ENCODE measurements at places on chromosomes 4 and X.
A peak's percentile ranks its signal among the peaks of the same experiment; 100 is the strongest.

- no peak for DNase-seq
These were observed 511.5 kb downstream of the GLUD2 start for GRCh38 chrX:121558886-121559285.

DNA sequence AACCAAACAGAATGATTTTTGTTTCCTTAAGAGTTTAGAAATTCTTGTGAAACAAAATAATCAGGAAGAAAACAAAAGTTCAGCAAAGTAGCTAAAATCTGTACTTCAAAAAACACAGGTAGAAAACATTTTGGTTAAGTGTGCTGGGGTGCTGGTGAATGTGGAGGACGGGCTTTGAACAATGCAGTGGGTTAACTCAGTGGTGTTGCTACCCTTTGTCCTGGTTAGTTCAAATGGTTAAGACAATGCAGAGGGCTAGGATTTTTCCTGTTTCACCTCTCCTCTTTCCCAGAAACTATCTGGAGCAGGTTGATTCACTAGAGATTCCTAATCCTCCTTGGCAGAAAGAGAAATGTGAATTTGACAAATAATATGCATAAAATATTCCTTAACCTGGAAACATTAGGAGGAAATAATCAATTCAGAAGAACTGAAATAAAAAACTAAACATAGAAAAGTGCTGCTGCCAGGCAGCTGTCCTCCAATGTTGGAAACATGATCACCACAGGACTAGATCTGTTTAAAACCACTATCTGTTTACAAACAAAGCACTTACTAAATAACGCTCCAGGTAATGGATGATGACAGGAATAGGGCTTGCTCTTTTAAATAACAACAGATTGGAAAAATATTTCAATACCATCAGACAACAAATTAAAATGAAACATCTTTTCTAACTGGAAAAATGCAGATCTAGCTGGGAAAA, 148.9 kb downstream of the MAML3 start:
- no peak for DNase-seq

GRCh38 chr4:139509727-139510410, 46.1 kb downstream of the SETD7 start:
- no peak for DNase-seq

- DNase-seq = peak; percentile 60
These were observed 185.6 kb downstream of the RAP1GDS1 start for GRCh38 chr4:98446499-98447375.

DNA sequence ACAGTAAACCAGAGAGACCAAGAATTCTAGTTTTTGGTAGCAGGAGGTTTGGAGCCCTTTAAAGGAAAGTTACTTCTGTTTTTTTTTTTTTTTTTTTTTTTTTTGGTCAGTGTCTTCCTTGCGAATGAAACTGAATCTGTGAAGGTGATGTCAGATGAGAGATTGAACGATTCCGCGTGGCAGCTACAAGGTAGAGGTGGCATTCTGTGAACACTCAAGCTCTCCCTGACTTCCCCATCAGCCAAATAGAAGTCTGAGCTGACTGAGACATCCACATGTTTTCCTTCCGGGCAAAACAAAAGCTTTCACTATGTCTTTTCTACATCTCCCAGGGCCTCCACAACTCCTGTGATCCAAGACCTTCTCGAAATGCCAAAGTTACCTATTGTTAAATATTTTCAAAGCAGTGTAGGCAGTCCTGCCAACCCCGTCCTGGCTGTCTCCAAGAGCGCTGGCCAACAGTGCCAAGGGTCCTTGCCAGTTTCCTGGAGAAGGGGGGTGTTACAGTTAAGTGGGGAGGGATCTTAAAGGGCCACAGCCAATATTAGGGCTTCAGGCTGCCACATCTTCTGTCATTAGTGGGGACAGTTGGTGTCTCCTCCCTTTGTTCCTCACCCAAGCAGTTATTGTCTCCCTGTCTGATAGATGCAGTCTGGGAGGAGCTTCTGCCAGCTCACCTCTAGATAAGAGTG, 102.9 kb upstream of the SLC34A2 start:
- DNase-seq = no peak

GRCh38 chr4:72546456-72546855, 22.6 kb downstream of the ADAMTS3 start:
- no peak for DNase-seq

- no peak for DNase-seq
These were observed 5.7 kb upstream of the SLC25A4 start for GRCh38 chr4:185137233-185137925.

DNA sequence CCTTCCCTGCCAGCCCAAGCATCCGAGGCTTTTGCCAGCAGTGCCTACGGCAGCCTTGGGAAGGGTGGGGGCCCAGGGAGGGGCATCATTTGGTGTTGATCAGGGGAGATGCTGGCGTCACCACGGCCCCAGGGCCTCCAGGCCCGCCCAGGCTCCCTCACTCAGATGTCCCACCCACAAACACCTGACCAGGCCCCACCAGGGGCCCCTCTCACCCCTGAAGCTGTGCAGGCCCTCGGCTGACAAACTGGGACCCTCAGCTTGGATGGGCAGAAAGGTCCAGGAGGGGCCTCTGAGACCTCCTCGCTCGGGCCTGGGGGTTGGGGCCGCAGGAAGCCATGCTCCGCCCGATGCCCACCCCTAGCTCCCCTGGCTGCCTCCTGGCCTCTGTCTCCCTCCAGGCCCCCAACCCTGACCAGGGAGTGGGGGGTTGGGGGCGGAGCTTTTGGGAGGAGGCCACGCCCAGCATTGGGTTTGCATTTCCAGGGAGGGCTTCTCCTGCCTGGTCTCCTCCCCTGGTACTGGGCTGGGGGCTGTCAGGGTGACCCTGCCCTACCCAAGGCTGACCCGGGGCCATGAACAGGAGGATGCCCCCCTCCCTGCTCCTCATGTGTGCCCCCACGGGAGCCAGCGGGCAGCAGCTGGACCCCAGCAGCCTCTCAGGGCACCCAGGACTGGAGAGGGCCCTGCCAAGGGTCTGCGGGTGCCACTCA, 33.4 kb upstream of the SPON2 start:
- peak; percentile 17 for DNase-seq

GRCh38 chr4:16785793-16786527, 112.5 kb downstream of the LDB2 start:
- no peak for DNase-seq

DNA sequence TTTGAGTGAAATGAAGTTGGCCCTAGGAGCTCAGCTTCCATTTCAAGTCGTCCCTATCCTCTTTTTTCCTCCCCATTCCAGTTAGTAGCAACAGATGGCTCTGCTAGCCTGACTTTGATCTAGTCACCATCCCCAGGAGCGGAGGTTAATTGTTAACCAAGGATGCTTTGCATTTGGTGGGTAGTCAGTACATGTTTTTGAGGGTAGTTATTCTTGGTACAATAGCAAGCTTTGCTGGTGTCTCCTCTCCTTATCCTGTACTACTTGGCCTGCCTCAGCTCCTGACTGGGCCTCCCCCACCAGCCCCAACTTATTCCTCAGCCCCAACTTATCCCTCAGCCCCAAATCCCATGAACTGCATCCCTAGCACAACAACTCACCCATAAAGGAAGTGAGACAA, 14.8 kb upstream of the RTL5 start:
- no peak for DNase-seq

DNA sequence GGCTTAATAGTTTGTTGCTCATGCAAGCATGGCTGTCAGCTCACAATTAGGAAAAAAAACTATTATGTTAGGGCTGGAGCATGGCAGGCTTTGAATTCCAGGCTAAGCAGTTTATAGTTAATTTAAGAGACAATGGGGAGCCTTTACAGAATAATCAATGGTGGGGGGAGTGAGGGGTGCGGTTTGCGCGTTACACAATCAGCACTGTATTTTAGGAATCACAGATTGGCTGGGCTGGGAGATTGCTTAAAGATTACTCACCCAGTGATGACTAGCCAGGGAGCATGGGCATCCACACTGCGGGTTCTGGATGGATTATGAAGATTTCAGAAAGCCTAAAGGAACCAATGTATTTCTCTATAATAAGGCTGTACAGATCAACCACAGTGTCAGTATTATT, 186.6 kb downstream of the SOX3 start:
- DNase-seq = no peak

DNA sequence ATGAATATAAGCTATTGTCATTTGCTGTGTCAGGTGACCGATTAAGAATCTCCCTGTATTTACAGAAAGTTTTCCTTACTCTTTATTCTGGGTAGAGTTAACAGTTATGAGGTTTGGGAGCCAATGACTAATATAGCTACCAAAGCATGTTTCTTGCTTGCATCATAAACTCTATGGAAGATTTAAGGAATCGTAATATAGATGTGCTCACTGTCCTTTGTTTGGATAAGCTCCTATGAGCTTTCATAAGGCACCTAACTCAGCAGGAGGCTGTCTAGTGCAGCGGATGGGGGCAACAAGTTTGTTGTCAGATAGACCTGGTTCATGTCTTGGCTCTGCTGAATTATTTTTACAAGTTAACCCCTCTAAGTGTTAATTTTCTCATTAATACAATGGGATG, 75.0 kb upstream of the PAQR3 start:
- no peak for DNase-seq

DNA sequence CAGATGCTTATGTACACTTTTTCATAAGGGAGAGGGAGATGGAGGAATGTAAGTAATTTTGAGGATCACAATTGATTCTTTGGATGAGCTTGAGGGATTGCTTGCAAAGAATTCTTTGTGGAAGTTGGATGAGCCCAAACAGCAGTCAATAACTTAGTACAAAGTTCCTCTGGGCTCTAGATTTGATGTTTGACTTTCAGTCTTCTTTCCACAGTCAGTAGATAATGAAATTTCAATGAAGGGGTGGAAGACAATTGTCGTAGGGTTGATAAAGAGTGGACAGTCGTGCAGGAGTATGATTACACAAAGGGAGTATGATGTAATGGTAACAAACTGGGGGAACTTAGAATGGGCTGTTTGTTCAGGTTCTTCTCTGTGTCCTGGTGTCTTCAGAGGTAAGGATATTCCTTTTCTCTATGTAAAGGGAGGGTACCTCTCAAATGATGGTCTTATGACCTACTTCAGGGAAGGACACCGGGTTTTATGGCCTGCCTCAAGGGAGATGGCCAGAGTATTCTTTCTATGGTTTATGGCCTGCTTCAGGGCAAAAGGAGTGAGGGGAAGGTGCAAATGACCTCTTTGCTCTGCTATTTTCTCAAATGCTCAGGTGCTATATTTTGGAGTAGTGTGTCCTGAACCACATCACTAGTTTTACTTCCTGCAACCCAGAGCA, 1.7 kb upstream of the ABRAXAS1 start:
- DNase-seq = no peak

DNA sequence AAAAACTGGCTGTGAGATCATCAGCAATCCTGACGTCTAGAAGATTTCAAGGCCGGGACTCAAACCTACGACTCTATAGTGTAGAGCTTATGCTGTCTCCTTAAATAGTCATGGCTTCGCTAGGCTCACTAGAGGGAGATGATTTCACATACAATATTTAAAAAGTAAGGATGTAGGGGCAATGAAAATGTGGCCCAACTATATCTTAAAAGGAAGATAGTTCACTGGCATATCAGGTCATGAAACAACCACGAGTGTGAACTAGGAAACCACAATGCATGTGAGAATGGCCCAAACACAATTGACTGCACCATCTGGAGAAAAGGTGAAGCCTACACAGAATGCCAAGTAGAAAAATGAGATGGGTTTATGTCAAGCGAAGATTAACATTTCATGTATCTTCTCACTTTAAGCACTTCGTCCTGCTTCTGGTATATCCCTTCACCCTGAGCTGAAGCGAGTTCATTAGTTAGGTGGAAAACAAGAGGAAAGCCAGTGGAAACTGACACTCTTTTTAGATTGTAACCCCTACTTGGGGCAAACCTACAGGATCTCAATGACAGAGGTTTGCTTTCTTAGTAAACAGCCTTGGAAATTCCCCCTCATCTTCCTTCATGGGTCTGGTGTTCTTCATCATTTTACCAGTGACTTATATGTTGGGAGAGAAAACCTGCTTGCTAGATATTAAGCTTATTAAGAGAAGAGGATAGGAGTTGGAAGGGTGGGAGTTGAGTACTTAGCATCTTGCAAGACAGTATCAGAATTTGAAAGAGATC, 17.4 kb downstream of the FAM9C start:
- no peak for DNase-seq

DNA sequence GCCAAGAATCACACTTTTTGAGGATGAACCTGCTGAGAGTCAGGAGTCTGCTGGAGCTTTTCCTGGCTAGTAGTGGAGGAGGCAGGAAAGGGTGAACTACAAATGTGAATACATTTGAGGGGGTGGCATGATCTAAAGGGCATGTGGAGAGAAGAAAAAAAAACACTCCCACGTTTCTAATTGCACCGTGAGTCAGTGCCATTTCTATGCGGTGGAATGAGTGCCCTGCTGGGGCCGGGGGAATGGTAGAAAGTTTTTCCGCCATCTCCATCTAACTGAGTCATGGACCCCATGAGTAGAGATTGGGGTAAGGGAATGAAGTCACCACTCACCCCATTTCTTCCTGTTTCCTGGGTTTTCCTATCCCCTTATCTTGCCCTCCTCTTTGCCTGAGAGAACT, 19.8 kb downstream of the BEX3 start:
- DNase-seq = no peak
